ENCODE measurements at places on chromosomes 12 and 14.

DNA sequence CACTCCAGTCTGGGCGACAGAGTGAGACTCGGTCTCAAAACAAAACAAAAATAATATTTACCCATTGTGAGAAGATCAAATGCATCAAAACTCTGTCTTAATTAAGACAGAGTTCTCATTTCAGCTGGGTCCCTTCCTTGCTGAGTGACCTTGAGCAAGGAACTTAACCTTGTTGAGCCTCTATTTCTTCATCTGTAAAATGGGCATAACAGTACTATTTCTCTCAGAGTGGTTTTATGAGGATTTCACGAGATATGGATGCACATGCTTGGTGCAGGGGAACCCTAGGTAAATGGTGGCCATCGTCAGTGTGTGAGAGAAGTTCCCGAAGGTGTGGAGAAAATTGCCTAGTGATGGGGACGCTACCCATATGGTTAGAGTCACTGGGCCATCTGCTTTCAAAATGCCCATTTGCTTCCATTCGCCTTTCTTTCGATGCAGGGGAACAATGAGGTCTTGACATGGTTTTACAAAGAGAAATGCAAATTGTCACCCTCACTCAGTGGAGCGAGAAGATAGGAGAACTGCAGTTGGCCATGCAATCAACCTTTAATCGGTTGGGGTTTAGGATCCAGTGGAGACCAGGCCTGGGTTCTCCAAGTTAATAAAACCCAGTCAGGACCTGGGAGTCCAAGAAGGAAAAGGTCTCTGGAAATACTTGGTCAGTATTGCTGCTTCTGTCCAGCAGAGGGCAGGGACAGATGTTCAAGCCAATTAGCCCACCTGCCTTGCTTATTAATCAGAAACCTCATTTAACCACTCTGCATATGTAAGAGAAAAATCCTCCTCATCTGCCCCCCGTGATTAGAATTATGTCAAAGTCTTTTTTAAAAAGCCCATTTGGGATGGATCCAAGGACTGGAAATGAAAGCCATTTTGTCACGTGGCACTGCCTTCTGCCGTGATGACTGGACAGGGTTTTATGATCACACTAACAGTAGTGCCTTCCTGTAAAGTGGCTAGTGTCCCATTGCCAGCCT, 37.2 kb downstream of the CFAP251 start:
- DNase-seq: no peak

DNA sequence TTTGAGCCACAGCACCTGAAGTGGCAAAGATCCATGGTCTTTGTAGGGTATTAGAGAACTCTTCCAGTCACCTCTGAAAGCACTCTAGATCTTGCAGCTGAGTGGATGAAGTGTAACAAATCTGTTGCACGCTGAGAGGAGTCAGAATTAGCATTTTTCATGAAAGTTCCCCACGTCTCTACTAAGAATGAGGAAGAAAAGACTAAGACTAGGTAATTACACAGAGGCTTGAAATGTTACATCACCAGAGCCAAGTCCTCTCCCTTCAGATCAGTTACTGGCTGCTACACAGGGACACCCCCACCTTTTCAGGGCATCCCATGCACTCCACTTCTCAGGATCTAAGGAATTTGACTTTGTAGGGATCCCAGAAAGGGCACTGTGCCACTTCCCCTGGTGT, 98.6 kb upstream of the FKBP4 start:
- DNase-seq: no peak

DNA sequence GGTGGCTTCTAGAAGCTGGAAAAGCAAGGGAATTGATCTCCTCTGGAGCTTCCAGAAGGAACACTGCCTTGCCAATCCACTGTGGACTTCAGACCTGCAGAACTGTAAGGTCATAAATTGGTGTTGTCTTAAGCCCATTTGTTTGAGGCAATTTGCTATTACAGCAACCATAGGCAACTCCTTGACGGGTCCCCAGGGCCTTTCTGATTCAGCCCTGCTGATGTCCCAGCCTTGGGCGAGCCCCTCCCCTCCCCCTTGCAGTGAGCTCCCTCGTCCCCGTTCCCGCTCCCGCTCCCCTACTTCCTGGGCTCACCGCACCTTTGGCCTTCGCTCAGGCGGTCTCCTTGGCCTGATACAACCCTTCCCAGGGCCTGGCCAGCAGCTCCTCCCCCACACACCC, 18.9 kb upstream of the DIO3 start:
- no peak for DNase-seq

GRCh38 chr12:101027200-101027599, 182.8 kb downstream of the SLC5A8 start:
- DNase-seq: no peak

- no peak for DNase-seq
These were observed 160.1 kb downstream of the EPS8 start for GRCh38 chr12:15629108-15629507.

DNA sequence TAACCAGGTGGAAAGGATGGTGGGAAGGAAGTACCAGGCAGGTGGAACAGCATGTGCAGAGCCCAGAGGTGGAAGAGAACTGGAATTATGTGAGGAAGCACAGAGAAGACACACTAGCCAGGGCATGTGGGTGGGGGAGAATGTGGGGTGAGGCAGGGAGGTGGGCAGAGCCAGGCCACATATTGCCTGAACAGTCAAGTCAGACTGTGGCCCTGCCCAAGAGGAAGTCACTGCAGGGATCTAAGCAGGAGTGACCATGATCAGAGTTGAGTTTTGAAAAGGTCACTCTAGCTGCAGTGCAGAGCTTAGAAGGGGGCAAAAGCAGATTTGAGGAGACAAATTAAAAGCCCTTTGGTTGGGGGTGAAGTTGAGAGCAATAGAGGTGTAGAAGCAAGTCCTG, 114.0 kb upstream of the SLC38A2 start:
- DNase-seq: no peak

- no peak for DNase-seq
These were observed 32.0 kb upstream of the LMNTD1 start for GRCh38 chr12:25585021-25585523.

GRCh38 chr12:88381466-88381865, 198.8 kb downstream of the KITLG start:
- no peak for DNase-seq

- no peak for DNase-seq
These were observed 122.6 kb upstream of the PLXNC1 start for GRCh38 chr12:94025756-94026155.

GRCh38 chr14:92679246-92679645, 69.2 kb downstream of the LGMN start:
- DNase-seq: no peak

DNA sequence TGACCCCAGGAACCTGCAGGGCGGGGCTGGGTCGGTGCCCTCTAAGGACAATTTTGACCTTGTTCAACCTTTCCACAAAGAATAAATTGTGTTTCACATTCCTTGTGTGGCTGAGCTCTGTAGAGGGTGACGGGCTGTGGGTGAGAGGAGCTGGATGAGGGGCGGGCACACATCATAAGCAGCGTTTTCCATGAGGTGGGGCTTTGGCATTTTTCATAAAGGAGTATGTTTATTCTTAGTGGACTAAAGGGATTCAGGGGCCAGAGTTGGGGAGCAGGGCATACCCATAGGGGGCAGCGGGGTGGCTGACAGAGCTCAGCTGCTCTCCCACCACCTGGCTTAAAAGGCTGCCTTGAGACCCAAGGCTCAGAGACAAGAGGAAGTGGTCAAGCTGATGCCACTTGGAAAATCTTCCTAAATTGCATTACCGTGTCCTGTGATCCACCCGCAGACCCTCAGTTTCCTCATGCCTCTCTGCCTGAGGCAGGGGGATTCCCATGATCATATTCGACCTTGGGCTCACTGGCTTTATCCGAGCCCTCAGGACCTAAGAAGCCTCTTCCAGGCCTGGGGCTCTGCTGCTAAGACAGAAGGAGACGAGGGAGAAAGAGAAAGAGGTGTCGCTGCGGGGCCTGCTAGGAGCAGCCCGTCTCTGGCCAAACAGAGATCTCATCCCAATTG, 11.4 kb downstream of the MMP14 start:
- DNase-seq: no peak

GRCh38 chr12:108000111-108000510, 129.0 kb upstream of the WSCD2 start:
- DNase-seq: no peak

DNA sequence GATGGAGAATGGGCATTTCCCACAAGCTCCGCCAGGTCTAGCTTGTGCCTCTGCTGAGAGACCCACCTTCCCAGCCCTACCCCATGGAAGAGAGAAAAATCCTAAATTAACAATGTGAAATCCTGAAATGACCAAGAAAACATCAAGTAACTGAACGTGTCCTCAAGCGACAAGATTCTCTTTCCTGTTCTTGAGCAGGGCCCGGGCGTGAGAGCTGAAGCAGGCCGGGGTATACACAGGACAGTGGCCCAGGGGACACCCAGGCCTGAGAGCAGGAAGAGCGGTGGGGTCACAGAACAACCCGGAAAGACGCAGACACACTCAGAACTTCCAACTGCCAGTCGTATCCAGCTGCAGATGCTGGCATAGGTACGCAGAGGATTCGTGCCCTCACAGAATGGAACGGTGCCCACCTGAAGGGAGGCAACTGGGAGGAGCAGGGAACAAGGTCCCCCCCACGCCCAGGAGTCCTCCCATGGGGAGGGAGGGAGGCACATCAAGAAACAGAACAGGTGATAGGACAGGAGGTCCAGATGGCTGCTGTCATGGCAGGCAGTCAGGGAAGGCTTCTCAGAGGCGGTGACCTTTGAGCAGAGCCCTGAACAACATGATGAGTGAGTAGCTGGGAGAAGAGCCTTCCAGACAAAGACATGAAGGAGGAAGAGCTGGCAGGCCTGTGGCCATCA, 9.1 kb downstream of the RIMBP2 start:
- DNase-seq: no peak

GRCh38 chr14:58297412-58297761, 968 bp upstream of the ARID4A start:
- no peak for DNase-seq

- DNase-seq: no peak
These were observed 31.1 kb downstream of the SLC38A4 start for GRCh38 chr12:46794593-46795190.

DNA sequence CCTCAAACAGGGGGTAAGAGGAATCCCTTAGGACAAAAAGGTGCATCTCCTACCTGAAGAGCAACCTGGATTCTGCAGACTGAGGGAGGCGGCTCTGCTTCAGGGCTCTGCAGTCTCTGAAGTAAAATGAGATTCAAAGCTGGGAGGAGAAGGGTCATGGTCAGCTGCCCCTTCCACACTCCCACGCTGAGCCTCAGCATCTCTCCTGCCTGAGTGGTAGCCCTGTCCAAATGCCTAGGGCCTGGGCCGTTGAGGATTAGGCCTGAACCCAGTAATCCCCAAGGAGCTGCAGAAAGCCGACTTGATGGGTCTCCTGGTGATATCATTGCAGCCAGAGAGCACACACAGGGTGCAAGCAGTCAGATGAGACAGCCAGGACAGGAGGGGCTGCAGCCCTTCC, 18.9 kb downstream of the PHLDA1 start:
- DNase-seq: no peak

GRCh38 chr14:75845136-75845804, 136.5 kb downstream of the TGFB3 start:
- DNase-seq: no peak

GRCh38 chr12:75155962-75156361, 53.7 kb downstream of the KCNC2 start:
- no peak for DNase-seq

GRCh38 chr12:70094467-70094866, 148.8 kb upstream of the CNOT2 start:
- no peak for DNase-seq

GRCh38 chr12:43162138-43162537, 389.9 kb downstream of the ADAMTS20 start:
- DNase-seq: no peak

GRCh38 chr12:130461839-130462557, 124.3 kb downstream of the PIWIL1 start:
- no peak for DNase-seq
